ENCODE measurements at places on chromosomes 16 and 17.

- no peak for DNase-seq
Observed at GRCh38 chr17:17921192-17922069, 50.8 kb downstream of the TOM1L2 start.

- DNase-seq: no peak
Observed at GRCh38 chr17:32588982-32589381, 102.2 kb downstream of the CDK5R1 start.

DNA sequence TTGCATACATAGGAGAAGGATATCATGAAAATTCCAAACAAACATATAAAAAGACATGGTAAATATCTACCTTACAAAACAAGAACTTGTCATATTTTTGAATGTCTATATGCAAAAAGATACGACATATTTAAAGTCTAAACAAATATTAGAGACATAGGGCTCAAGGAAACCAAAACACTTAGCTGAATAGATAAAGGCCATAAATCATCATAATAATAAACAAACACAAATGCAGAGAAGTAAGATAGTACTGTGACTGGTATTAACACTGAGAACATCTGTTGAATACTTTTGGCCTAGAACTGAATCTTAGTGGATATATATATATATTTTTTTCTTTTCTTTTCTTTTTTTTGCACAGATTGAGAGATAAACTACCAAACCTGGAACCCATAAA, 435.8 kb downstream of the KCNJ18 start:
- DNase-seq: no peak

- DNase-seq: no peak
Observed at GRCh38 chr17:78394209-78394608, 15.8 kb downstream of the PGS1 start.

DNA sequence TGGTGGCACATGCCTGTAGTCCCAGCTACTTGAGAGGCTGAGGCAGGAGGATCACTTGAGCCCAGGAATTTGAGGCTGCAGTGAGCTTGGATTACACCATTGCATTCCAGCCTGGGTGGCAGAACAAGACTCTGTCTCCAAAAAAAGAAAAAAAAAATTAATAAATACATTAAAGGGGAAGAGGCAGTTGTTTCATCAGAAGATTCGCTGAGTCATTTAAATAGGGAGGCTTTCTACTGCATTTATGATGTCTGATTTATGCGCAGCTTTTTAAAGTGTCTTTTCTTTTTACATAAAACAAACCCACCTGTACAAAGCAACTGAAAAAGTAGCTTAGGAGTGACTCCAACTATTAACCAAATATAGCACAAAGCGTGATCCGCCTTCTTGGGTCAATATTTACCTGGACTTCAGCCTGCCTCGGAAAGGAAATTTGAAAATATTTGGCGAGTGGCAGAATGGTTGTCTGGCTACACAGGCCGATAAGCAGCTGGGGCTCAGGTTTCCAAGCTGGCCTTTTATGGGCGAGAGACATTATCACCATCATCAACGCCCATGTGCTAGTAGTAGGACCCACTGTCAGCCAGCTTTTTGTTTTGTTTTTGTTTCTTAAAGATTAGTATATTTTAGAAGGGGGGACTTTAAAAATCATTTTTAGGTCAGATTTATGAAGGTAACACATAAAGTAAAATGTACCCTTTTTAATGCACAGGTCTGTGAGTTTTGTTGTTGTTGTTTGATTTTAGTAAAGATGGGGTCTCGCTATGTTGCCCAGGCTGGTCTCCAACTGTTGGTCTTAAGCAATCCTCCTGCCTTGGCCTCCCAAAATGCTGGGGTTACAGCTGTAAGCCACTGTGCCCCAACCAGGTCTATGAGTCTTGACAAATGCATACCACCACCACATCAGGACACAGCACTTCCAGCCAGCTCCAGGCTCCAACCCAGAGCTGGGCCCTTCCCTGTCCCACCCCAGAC, 42.5 kb upstream of the RASD1 start:
- no peak for DNase-seq

DNA sequence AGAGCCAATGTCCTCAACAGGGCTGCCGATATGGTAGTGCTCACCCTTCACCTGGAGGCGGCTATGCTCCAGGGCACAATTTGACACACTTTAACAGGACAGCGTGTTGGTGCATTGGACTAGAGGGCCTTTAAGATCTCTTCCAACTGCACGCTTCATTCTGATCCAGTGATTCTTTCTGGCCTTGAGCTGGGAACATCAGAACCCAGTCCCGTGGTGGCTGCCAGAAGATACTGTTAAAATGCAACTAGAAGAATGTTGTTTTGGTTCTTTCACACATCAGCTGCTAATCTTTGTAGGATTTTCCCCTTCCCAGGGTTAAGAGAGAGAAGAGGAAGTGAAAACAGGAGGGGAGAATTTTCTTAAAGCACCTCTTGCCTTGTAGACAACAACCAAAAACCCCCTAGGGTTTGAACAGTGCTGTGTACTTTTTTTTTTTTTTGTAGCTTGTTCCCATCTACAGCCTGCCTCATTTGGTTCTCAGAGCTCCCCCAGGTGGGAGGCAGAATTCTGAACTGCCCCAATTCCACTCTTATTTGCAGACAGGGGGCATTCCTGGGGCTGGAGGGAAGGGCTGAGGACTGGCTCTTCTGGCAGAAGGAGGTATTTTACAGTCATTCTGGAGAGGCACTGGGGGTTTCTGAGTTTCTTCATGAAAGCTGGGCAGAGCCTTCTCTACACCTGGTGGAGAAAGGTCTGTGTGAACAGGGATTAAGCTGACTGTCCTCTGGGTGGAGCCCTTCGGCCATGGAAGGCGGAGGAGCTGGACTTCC, 32.4 kb downstream of the SMARCE1 start:
- no peak for DNase-seq

GRCh38 chr17:48970224-48970623, 1.8 kb upstream of the GIP start:
- no peak for DNase-seq

DNA sequence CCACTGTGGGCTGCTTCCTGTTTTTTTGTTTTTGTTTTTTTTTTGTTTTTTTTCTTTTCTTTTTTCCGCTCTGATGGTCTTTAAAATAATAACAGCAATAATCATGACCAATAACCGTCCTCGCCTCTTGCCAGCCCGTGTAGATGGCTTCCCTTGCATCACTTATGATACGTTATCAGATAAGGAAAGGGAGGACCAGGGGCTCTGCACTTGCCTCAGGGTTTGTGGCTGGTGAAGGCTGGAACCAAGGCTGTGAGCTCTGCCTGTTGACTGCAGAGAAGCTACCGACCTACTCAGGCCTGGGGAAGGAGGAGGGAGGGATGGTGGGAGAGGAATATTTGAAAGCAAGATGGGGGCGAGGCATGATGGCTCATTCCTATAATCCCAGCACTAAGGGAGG, 114.0 kb upstream of the SDK2 start:
- DNase-seq: no peak

- no peak for DNase-seq
Observed at GRCh38 chr17:2235265-2235664, 68.3 kb downstream of the SMG6 start.

Data from activated naive CD4-positive, alpha-beta T cell treated with Interleukin-2 at 50 U/mL for 16 hours (primary cell).